ENCODE measurements at places on chromosomes 4 and X.

- DNase-seq = no peak
Observed at GRCh38 chr4:98851806-98852205, 77.1 kb downstream of the EIF4E start.

- no peak for DNase-seq
Observed at GRCh38 chr4:184255871-184256642, 38.4 kb upstream of the ENPP6 start.

DNA sequence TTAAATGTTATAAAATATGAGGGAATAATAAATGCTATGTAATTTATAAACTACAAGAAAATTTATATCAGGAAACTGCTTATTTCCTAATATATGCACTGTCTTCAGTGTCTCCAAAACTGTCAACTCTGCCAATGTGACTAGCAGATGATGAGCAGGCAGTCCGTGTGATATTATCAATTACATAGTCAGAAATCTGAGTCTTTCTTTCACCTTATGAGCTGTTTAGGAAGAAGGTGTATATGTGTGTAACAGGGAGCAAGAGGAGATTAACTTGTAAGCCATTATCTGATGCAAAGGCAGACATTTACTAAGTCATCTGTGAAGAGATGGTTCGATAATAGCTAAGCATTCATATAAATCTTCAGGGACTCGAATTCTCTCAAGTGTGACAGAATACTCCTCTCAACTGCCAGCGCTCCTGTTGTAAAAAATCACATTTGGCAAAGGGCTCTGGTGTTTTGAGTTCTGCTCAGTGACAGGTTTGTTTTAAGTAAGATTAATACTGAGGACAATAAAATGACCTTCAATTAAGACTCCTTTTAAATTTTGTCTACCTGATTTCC is 79.7 kb downstream of the SNCA start:
- no peak for DNase-seq

DNA sequence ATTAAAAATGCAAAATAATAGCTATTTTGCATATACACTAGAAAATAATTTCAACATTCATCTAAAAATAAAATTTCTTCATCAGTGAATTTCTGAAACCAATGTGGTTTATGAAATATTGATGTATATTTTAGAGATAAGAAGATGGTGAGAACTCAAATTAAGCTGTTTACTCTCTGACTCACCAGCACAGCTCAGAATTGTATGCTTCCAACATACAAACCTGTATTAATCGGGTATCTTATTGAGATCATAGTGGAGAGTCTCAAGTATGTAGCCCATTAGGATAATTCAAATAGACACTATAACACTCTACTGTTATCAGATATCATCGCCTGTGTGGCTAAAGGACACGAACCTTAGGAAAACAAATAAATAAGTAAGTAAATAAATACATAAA is 899.5 kb upstream of the INTU start:
- no peak for DNase-seq

DNA sequence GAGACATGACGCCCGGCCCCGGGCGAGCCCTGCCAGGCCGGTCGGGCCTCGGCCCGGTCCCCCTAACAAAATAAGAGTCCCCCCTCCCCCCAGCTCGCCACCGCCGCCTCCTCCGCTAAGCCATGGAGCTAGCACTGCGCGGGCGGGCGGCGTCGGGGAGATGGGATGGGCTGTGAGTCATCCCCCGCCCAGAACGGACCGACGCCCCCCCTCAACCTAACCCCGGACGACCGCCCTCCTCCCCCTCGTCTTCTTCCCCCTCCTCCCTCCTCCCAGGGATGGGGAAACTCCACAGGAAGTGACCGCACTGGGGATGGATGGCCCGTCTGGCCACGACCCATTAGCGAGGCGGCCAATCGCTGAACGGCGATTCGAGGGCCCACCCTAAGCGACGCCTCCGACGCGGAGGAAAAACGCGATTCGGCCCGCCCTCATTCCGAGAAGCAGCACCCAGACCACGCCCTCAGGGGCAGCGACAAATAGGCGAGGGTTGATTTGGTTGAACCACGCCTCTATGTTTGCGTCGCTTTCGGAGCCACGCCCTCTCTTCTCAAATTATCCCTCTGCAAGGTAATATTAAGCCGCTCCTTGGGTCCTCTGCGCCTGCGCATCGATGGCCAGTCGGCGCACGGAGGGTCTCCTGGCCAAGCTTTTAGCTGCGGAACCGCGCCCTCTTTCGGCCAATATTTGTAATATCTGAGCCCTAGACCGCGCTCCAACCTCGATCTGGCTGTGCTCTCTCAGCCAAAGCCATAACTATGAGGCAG is at the start of gene TFE3:
Gene TFE3 (minus strand): TSS at position 138 of the 767 bp plus-strand sequence. CDS start 131 bp downstream, at position 7.
- peak; percentile 93 for DNase-seq

DNA sequence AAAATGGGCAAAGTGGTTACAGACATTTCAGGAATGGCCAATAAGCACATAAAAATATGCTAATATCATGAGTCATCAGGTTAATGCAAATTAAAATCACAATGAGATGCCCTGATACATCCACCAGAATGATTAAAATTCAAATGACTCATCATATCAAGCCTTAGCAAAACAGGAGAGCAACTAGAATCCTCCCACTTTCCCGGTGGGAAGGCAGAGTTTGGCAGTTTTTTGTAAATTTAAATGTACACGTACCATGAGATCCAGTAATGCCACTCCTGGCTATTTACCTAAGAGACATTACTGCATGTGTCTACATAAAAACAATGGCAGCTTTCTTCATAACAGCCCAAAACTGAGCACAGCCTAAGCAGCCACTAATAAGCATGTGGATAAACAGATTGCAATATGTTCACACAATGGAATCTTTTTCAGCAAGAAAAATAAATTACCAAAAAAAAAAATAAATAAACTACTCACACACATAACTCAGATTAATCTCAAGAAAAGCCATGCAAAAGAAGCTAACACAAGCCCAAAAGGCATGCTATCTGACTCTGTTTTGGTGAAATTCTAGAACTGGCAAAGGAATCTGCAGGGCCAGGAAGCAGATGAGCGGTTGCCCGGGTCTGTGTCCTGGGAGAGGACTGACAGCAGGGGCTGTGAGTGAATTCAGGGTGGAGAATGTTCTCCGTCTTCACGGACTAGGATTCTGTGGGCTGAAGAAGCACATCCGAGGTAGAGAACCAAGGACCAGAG is 48.8 kb downstream of the AFAP1 start:
- DNase-seq = peak; percentile 95

DNA sequence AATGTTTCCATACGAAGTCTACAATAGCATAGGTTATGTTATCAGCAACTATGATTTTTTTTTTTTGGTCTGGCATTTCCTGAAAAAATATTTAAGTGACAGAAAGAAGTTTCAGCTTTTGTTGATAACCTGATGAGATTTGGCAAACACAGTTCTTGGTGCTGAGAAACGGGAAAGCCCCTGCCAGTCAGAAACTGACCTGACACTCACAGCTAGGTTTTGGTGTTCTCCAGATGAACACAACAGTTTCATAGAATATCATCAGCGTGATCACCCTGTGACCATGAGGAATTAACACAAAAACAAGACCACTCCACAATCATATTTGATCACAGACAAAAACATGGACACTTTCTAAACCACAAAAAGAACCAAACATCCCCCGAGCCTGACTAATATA is 152.5 kb upstream of the DCAF8L1 start:
- no peak for DNase-seq

DNA sequence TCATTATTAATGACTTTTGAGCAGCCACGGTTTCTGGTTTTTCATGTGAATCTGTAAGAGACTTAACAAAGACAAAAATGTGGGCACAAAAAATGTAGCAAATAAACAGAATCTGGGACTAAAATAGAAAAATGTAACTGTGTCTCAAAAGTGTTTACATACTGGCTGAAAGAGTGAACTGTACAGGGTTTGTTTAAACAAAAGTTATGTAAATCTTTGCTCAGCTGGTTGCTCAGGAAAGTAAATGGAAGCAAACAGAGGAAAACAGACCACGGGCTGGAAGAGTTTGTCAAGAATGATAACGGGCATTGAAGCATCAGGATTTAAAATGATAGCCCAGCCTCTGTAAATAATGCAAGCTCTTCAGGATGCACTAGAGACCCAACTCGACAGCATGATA is 921.8 kb upstream of the FTHL17 start:
- no peak for DNase-seq

DNA sequence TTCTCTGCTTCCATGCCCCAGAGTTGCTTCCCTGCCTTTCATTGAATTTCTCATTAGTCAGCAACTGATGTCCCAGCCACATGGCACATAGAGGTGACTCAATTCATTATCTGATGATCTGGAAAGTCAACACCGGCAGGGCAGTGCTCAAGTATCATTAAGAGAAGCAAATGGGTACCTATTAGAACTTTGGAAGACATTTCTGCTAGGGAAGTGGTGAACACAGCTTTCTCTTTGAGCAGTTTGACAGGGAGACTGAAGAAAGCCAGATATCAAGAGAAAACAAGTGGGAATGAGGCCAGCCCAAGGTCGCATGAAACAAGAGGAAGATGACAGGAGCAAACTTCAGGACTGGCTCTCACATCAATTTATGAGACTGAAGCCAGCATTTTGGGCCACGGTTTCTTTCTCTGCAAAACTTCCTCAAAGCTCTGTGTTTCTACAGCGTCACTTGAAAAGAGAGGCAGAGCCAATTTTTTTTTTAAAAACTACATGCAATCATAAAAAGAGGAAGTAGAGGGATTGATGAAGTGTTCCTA is 108.3 kb upstream of the RPS6KA3 start:
- DNase-seq = no peak

GRCh38 chrX:40663880-40664630 is 16.7 kb upstream of the CXorf38 start:
- DNase-seq = no peak

DNA sequence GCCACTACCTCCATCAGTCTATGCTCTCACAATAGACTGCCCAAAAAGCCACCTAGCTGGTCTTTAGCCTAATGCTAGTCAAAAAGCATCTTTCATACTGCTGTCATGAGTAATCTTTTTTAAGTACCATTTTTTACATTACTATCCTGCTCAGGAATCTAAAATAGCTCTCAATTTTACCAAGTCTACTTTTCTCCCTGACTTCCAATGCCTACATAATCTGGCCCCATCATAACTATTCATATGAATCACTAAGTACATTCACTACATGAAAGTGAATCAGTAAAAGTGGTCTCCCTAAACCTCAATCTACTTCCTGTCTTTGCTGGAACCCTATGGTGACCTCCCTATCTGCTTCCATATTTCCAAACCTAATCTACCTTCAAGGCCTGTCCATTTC is 105.9 kb downstream of the THOC2 start:
- DNase-seq = peak; percentile 66

DNA sequence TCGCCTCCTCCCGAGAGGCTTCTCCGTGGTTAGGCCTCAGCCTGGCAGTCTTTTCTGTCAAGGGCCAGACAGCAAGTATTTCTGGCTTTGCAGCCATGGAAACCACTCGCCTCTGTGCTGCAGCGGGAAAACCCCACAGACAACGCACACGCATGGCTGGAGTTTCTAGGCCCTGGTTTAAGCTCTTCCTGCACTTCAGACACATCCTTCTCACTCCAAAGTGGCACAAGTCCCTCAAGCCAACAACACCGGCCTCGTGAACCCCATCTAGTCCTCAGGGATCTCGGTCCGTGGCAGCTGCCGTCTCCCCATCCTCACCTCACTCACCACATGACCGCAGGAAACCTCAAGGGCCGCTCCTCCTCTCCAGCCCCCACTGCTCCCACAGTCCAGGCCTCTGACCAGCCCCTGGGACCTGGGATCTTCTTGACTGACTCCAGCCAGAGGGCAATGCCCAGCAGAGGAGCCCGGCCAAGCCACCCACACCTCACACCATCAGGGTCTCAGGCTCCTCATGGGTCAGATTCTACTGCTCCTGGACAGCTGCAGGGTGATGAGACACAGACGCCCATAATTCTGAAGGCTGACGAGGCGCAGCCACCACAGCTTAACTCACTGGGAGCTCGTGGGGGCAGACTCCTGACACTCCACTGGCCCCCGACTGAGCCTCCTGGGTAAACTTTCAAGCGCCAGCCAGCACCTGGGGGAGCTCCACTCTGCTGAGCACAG is 21.7 kb downstream of the LETM1 start:
- DNase-seq = no peak

DNA sequence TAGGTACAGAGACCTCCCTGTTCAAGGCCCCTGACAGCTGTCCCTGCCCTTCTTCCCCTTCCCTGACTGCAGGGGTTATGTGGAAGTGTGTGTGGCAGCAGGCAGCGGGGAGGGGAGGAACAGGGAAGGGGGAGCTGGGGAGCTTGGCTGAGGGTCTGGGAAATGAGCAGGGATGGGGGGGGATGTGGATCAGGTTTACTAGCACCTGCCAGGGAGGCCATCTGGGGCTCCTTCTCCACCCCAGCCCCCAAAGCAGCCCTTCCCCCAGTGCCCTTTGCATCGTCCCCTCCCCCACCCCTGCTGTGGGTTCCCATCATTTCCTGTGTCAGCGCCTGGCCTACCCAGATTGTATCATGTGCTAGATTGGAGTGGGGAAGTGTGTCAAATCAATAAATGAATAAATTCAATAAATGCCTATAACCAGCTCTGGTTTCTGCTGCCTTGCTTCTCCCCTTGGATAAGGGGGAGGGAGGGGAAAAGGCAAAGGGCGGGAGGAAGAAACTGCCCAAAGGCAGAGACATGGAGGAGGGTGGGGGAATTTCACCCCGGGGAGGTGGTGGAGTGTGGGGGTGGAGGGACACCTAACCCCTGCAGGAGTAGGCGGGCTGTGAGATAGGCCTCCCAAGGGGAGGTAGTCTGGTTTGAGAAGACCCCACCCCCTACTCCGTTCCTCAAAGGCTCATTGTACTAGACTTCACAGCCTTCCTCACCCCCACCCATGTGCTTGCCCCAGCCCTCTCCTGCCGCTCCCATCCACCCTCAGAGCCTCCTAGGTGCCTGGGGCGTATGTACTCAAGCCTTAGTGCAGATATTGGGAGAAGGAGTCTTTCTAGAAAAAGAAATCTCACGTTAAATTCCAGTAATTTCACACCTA is 3.2 kb downstream of the CXorf65 start:
- DNase-seq = no peak

- DNase-seq = no peak
Observed at GRCh38 chr4:106316773-106317409, 541 bp downstream of the AIMP1 start.

- no peak for DNase-seq
Observed at GRCh38 chr4:168731706-168732414, 235.0 kb downstream of the PALLD start.

GRCh38 chr4:165700855-165701254 is 172.2 kb upstream of the TLL1 start:
- DNase-seq = no peak

GRCh38 chr4:89482251-89482650 is 174.7 kb upstream of the GPRIN3 start:
- no peak for DNase-seq

DNA sequence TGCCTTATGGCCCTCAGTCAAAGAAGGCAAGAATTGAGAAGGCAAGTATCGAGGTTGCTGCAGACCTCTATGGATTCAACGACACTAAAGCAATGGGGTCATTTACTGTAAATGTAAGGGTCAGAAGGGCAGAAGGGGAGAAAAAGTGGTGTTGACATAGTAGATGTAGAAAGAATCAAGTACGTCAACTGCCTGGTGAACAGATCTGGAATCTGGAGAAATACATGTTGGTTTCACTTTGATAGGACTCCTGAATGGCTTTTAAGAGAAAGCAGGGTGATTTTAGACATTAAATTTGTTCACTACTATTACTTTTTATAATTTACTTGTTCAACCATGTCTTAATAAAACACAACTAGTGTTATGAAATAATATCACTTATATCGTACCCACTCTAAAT is 81.3 kb upstream of the FSTL5 start:
- DNase-seq = no peak

- no peak for DNase-seq
Observed at GRCh38 chrX:131792789-131793462, 230.2 kb upstream of the STK26 start.

- no peak for DNase-seq
Observed at GRCh38 chr4:37818752-37819151, 7.7 kb upstream of the PGM2 start.

- no peak for DNase-seq
Observed at GRCh38 chrX:1106478-1107210, 105.8 kb downstream of the CRLF2 start.

Measured in HS-5 (cell line).